ENCODE measurements at places on chromosomes 11 and 22. TPM values are rescaled to one million over a fixed set of nuclear protein-coding genes. Genes with fewer than 3 reads are reported as not detected.

The LMO2 gene
- total RNA-seq: 87.3 TPM

DNA sequence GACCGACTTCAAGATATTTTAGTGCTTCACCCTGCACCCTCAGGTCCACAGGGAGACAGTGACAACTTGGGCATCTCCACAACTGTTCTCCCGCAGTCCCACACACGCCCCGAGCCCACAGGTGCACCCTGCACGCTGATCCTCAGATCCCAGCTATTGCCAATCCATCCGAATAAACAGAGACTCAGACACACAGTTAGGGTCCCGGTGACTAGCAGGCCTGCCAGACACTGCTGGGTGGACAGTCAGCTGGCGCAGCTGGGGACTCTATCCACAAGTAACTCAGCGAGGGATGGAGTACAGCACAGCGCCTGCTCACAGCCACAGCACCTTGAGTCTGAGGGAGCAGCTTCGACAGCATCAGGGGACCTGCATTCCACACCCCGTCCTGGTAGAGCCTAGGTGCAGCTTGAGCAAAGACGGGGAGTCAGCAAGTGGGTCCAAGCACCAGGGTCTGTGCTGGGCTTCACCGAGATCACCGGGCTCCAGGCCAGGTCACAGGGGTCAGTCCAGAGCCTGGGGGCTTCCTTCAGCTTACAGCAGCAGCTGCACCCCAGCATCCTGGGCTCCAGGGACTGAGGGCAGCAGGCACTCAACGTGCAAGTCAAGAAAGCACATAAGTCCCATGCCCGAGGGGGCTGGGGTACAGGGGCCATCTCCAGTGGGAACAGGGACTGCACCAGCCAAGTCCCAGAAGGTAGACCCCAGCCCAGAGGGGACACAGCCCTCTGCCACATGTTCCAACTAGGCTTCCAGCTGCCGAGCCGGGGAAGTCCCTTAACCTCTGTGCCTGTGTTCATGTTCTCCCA is 7.6 kb downstream of the RPL3 start:
- H3K4me3 ChIP-seq: no peak overlapping the region
- H3K27ac ChIP-seq: peak overlapping the region; percentile 61
- DNase-seq: no peak
- peaks cover 19% of the 10 kb centered on the region for H3K4me1 ChIP-seq

GRCh38 chr11:36312611-36313472 is 16.8 kb downstream of the PRR5L start:
- no peaks in the 10 kb centered on the region for H3K36me3 ChIP-seq
- no peak for DNase-seq
- no peak overlapping the region for H3K4me3 ChIP-seq
- no peak overlapping the region for H3K27ac ChIP-seq

The MS4A12 gene
- not detected for total RNA-seq

The ALDH3B2 gene
- total RNA-seq: not detected

DNA sequence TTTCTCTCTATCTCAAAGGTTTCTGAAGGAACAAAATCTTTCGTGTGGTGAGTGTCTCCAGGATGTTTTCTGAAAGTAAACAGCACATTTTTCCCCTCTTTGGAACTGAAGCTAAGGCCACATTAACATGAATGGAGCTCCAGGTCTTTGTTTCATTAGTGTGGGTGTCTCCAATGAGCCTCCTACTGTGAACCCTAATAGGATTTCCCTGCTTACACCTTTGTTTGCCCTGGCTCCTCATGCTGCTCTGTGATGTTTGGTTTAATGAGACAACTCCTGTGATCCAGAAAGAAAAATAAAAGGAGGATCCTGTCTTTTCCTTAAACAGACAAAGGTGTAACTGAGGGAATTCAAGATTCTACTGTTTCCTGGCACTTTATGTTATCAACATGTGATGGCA is 76.9 kb upstream of the SLC6A5 start:
- no peaks in the 10 kb centered on the region for H3K36me3 ChIP-seq
- no peak overlapping the region for H3K4me3 ChIP-seq

- no peak overlapping the region for H3K4me3 ChIP-seq
- DNase-seq: no peak
- H3K4me1 ChIP-seq: no peaks in the 10 kb centered on the region
- H3K27ac ChIP-seq: no peak overlapping the region
- H3K36me3 ChIP-seq: peaks cover 93% of the 10 kb centered on the region
- H3K27me3 ChIP-seq: no peaks in the 10 kb centered on the region
Measured at GRCh38 chr22:30940685-30941362, 27.8 kb downstream of the MORC2 start.

DNA sequence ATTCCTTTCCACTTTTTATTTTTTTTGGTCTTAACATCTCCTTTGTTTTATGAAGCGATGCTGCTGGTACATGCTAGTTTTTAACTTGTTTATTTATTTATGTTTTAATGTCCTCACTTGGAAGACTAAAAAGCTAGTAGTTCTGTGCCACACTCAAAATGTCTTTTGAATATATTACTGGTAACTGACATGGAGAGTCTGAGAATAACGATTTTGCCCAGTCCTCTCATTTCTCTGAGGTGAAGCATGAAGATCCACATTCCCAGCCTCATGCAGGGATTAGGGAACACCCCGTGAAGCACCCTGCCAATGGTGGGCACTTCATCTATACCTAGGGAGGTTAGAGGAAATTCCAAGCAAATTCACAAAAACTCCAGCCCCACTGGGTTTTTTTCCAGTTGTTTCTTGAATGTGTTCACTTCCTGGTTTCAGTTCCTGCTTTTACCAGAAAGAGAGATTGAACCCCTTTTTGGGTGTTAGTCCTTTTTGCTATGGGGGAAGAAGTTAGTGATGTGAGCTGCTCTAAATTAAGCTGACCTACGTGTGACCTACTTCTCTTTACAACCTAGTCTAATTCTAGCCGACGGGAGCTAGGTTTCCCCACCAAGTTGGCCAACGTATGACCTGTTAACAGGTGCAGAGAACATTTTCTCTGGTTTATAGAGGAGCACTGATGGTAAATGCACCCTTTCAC is 106.1 kb downstream of the SLC1A2 start:
- no peak overlapping the region for H3K4me3 ChIP-seq
- H3K4me1 ChIP-seq: no peaks in the 10 kb centered on the region
- peaks cover 5% of the 10 kb centered on the region for H3K27me3 ChIP-seq
- no peak overlapping the region for H3K27ac ChIP-seq
- no peak for DNase-seq

DNA sequence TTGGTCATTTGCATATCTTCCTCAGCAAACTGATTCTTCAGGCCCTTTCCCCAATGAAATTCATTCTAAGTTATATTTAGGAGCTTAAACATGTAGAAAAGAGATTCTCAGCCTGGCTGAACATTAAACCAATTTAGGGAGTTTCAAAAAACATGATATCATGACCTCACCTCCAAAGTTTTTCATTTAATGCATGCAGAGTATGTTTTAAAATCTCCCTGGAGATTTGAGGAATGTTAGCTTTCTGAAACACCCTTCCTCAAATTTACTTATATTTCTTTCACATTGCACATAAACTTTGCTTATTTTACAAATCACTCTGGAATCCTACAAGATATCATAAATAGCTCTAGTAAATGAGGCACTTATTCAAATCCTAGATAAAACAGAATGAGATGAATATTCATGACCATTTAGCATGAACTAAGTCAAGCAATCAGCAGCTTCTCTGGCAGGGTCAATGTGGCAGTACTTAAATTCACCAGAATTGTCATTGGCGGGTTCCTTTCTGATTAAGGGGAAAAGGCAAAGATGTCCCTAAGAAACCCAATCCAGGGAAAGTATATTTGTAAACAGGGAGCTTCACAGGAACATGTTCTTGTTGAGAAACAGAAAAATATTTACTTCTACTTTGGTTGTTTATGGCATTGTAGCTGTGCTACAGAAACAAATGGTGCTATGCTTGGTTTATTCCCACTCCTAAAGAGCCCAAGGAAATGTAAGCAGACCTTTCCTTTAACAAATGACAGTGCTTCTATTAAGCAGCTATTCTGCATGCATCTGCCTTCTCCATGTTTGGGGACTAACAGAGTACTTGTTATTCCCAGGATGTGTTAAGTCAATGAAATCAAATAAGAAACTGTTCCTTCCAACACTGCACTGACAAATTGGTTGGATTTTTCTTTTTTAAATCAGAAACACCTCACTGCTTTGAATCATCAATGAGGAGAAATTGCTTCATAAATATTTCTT is 162.3 kb downstream of the C11orf87 start:
- no peaks in the 10 kb centered on the region for H3K36me3 ChIP-seq
- no peak overlapping the region for H3K27ac ChIP-seq
- no peaks in the 10 kb centered on the region for H3K4me1 ChIP-seq
- H3K4me3 ChIP-seq: no peak overlapping the region
- no peak for DNase-seq

- no peaks in the 10 kb centered on the region for H3K27me3 ChIP-seq
- DNase-seq: no peak
- H3K27ac ChIP-seq: no peak overlapping the region
- H3K36me3 ChIP-seq: no peaks in the 10 kb centered on the region
- H3K4me3 ChIP-seq: no peak overlapping the region
Measured at GRCh38 chr11:134340354-134340964, 8.7 kb downstream of the GLB1L2 start.

The RAB30 gene
- 0.72 TPM for total RNA-seq

The SGSM1 gene
- not detected for total RNA-seq

The OR2D2 gene
- total RNA-seq: 0.38 TPM

The C11orf16 gene
- total RNA-seq: not detected

DNA sequence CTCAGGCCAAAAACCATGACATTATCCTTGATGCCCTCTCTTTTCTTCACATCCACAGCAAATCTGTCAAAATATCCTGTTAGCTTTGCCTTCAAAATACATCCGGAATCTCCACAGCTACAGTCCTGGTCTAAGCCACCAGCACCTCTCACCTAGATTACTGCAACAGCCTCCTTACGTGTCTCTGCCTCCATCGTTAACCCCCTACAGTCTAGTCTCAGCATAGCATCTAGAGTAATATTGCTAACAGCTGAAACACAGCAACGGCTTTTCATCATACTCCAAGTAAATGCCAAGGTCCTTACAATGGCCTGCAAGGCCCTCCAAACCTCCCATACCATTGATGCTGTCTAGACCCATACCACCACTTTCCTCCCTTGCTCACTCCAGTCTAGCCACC is 4.4 kb downstream of the TSG101 start:
- no peak overlapping the region for H3K27ac ChIP-seq
- H3K4me3 ChIP-seq: no peak overlapping the region
- DNase-seq: peak; percentile 25
- no peaks in the 10 kb centered on the region for H3K4me1 ChIP-seq
- H3K36me3 ChIP-seq: peaks cover 15% of the 10 kb centered on the region

DNA sequence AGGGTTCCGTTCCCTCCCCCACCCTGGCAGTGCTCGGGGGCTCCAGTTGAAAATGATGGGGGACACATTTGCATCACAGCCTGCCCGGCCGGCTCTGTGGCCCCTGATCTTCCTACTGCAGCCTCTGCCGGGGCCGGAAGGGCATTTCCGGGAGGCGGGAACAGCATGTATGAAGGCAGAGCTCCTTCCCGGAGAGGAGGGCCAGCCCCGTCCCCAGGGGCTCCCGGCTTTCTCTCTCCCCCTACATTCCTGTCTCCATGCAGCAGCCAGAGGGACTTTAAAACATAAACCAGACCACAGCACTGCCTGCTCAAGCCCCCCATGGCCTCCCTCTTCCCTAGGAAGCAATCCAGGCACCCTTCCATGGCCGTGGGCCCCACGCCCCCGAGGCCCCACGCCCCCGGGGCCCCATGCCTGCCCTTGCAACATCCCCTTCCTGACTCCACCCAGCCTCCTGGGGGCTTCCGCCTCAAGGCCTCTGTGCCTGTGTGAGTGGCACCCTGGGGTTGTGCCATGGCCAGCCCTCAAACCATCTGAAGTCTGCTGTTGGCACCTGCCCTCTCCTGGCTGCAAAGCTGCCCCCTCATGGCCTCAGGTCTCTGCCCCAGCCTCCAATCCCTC is 73.1 kb downstream of the CDKN1C start:
- H3K27ac ChIP-seq: no peak overlapping the region
- H3K4me3 ChIP-seq: no peak overlapping the region
- H3K4me1 ChIP-seq: peaks cover 19% of the 10 kb centered on the region
- no peak for DNase-seq
- no peaks in the 10 kb centered on the region for H3K36me3 ChIP-seq

- no peak overlapping the region for H3K27ac ChIP-seq
- DNase-seq: no peak
- no peaks in the 10 kb centered on the region for H3K36me3 ChIP-seq
- peaks cover 7% of the 10 kb centered on the region for H3K27me3 ChIP-seq
- H3K4me3 ChIP-seq: no peak overlapping the region
- H3K4me1 ChIP-seq: peaks cover 3% of the 10 kb centered on the region
Measured at GRCh38 chr11:130063451-130063850, 6.2 kb upstream of the APLP2 start.

GRCh38 chr11:120063686-120064340 is 74.1 kb downstream of the TRIM29 start:
- H3K27me3 ChIP-seq: peaks cover 65% of the 10 kb centered on the region
- H3K27ac ChIP-seq: no peak overlapping the region
- no peak for DNase-seq

Data from K562 (cell line).